ENCODE measurements at places on chromosomes 13 and 19. TPM values are rescaled to one million over a fixed set of nuclear protein-coding genes. Genes with fewer than 3 reads are reported as not detected.

Gene CYP4F8
- total RNA-seq: not detected

GRCh38 chr13:29577136-29578051 is 18.1 kb downstream of the SLC7A1 start:
- no peak for DNase-seq

DNA sequence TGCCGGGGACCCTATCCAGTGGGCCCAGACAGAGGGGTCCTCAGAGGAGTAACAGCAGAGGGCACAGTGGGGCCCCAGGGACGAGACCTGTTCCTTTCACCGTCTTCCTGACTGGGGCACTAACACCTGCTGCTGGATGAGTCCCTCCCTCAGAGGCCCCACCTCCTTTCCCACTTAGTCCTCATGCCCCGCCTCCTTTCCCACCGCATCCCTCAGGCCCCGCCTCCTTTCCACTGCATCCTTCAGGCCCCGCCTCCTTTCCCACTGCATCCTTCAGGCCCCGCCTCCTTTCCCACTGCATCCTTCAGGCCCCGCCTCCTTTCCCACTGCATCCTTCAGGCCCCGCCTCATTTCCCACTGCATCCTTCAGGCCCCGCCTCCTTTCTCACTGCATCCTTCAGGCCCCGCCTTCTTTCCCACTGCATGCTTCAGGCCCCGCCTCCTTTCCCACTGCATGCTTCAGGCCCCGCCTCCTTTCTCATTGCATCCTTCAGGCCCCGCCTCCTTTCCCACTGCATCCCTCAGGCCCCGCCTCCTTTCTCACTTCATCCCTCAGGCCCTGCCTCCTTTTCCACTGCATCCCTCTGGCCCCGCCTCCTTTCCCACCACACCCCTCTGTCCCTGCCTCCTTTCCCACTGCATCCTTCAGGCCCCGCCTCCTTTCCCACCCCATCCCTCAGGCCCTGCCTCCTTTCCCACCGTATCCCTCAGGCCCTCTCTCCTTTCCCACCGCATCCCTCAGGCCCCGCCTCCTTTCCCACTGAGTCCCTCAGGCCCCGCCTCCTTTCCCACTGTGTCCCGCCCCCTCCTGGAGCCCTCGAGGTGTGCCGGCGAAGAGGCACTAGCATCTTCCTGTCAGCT is 6.7 kb downstream of the SPPL2B start:
- peak; percentile 54 for DNase-seq

DNA sequence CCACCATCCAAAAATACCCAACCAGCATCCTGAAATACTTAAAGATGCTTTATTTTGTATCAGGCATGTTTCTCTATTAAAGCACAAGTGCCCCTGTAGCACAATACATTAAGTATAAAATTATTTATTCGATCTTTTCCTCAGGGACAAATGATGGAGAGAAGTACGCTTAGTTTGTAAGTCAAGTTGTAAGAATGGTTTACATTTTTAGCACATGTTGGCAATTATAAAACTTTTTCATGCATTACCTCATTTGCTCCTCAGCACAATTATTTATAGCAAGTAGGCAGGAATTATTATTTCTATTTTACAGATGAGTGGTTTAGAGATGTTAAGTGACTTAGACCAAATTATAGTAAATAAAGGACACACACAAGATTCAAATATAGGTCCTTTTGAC is 232.6 kb upstream of the HTR2A start:
- no peak for DNase-seq

Gene FOSB
- not detected for total RNA-seq

DNA sequence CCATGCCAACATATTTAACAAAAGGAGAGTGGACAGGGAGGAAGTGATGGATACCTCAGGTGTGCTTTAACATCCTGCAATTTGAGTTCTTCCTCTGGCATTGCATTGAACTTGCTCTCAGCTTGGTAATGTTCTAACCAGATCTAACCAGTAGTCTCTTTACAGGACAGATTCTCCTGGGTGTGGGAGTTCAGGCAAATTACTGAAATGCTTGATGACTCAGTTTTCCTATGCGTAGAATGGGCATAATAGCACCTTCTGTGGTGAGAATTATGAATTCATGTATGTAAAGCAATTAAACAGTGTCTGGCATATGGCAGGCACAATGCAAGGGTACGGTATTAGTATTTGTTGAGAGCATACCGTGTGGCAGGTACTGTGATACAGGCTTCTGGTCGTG is 3.6 kb downstream of the AKAP11 start:
- DNase-seq: no peak

Gene CEACAM19
- 1.5 TPM for total RNA-seq

DNA sequence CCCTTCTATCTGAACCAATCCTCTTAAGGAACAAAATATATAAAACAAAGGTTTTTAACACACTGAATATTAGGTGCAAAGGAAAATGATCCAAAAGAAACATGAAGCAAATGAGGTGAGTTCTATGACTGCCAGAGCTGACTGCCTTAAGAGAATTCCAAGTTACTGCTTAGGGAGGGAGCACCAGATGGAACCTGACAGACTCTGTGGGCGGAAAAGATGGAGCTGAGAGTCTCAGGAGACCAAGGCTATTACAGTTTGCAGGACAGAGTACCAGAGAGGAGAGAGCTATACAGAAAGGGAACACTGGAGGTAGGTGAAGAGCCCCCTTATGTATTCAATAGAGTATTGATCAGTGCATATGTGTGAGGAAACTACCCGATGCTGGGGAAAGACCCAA is 87.2 kb downstream of the B3GLCT start:
- peak; percentile 34 for DNase-seq

- DNase-seq: no peak
Observed at GRCh38 chr13:42396501-42396900, 124.5 kb downstream of the AKAP11 start.

GRCh38 chr13:45748941-45749759 is 47.0 kb downstream of the CBY2 start:
- DNase-seq: no peak

GRCh38 chr19:11296264-11296663 is 304 bp downstream of the TSPAN16 start:
- DNase-seq: no peak

Gene VWA8
- 16.4 TPM for total RNA-seq

DNA sequence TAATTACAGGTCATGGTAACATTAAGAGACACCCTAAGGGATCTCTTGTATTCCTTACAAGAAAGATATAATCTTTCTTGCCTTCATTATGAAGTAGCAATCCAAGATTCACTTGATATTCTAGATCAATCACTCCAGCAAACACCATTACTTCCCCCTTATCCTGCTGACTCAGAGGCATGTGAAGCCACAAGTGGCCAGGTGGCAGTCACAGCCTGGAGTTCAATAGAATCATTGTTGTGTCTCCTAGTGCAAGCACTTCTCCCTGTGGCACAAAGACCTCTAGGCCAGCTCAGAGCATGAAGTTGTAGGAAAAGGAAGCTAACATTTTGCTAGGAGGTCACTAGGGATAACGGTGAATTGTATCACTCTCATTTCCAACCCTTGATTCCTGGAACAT is 864.3 kb upstream of the ATXN8OS start:
- no peak for DNase-seq

Data from glutamatergic neuron (in vitro differentiated cells).